ENCODE measurements at places on chromosomes 1 and 21. TPM values are rescaled to one million over a fixed set of nuclear protein-coding genes. Genes with fewer than 3 reads are reported as not detected.

The IL19 gene
- not detected for polyA plus RNA-seq

The CYP4X1 gene
- 0.67 TPM for polyA plus RNA-seq

The ARHGEF16 gene
- 0.10 TPM for polyA plus RNA-seq

DNA sequence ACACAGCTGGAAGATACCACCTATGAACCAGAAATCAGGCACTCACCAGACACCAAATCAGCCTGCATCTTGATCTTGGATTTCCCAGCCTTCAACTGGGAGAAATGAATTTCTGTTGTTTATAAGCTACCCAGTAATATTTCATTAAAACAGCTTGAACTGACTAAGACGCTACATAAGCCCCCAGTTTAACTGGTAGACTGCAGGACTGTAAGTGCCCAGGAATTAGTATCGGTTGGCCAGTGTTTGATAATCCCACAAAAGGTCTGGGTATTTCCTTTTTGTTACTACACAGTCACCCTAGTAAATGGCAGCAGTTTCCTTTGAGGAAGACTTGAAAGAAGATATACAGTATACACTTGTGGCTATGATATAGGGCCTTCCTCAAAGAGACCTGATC is 7.3 kb upstream of the SLC35D1 start:
- H3K27me3 ChIP-seq, result no peaks in the 10 kb centered on the region
- DNase-seq, result no peak
- H3K4me1 ChIP-seq, result 0 out of 2 replicates have a peak, but pooled peaks cover 5% of the 10 kb centered on the region
- no peak overlapping the region for H3K27ac ChIP-seq
- no peaks in the 10 kb centered on the region for H3K36me3 ChIP-seq
- H3K4me3 ChIP-seq, result no peak overlapping the region

DNA sequence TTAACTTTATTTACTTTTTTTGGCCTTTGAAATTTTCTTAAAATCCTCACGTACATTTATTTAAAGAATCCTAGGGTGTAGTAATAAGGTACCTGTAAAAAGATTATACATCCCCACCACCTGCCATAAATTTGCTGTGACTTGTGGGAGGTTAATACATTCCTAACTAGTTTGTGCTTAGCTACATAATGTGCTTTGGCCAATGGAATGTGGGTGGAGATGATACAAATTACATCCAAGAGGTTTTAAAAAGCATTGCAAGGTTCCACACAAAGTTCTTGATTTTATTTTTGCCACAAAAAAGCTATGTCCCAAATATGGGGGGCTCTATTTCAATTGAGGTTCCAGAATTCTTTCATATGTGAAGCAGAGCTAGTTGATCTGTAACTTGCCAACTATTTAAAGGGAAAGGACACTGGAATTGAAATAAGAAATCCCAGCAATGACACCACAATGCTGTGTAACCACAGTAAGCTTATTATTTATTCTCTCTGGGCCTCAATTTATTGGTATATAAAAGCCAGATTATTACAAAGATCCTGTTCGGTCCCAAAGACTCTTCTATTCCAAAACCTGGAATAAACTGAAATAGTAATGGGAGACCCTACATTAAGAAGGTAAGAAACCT is 15.7 kb downstream of the ASPM start:
- peak overlapping the region; percentile 19 for H3K4me3 ChIP-seq
- H3K4me1 ChIP-seq, result peaks cover 13% of the 10 kb centered on the region
- DNase-seq, result no peak

Measured in SK-N-SH (cell line).